ENCODE measurements at places on chromosomes 4 and X.

GRCh38 chr4:125461676-125462363, 147.1 kb downstream of the FAT4 start:
- DNase-seq: no peak

- DNase-seq: no peak
These were observed 92.5 kb upstream of the ZFP42 start for GRCh38 chr4:187903106-187903505.

- DNase-seq: no peak
These were observed 115.1 kb downstream of the STK32B start for GRCh38 chr4:5166377-5166776.

GRCh38 chr4:61590881-61591280, 390.8 kb downstream of the ADGRL3 start:
- DNase-seq: no peak

GRCh38 chr4:100828986-100829685, 311.3 kb upstream of the EMCN start:
- no peak for DNase-seq

GRCh38 chr4:23114538-23114937, 421.8 kb downstream of the GBA3 start:
- no peak for DNase-seq

GRCh38 chr4:7442574-7443162, 7.9 kb upstream of the PSAPL1 start:
- DNase-seq: no peak

DNA sequence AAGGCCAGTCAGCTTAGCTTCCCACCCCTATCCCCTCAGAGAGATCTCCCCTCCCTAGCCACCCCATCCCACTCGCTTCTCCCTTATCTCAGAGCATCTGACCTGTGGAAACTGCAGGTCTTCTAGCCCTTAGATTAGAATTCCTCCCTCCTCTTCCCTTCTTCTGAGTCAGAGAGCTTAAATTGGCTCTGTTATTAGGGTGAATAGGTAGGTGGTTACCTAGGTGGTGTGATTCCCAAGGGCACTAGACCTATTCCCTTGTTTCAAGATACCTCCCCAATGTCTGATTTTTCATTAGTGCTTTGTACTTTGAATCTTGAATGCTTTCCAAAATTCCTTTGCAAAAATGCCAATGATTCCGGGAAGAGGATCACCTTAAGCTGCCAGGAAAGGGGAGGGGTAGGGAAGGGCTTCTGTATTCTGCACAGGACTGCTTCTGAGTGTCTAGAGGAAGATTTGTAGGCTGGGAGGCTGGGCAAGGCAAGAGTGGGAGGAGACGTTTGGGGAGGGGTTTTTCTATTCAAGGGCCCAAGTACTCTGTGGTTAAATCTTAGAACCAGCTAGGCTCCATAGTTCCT, 24.5 kb upstream of the MSN start:
- DNase-seq: no peak

DNA sequence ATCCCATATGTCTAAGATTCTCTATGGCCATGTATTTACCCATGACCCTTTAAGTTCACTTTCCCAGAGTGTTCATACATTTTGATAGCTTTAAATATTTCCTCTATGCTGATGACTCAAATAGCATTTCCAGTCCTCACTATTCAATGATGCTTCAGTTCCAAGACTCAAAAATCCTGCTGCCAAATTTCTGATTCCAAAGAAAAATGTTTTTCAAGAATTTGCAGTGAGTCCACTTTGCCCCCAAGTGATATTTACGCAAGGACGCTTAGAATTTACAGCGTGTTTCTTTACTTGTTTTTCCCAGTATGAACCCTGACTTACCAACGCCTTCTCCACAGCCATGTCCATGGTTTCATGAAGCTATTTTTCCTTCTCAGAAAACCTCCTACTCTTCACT, 127.9 kb upstream of the PCDH18 start:
- no peak for DNase-seq

- no peak for DNase-seq
These were observed 18.4 kb downstream of the KLHL34 start for GRCh38 chrX:21639775-21640174.

- DNase-seq: no peak
These were observed 21.1 kb downstream of the CASP3 start for GRCh38 chr4:184628103-184628502.

- DNase-seq: no peak
These were observed 1673.8 kb upstream of the AGA start for GRCh38 chr4:179116011-179116410.

DNA sequence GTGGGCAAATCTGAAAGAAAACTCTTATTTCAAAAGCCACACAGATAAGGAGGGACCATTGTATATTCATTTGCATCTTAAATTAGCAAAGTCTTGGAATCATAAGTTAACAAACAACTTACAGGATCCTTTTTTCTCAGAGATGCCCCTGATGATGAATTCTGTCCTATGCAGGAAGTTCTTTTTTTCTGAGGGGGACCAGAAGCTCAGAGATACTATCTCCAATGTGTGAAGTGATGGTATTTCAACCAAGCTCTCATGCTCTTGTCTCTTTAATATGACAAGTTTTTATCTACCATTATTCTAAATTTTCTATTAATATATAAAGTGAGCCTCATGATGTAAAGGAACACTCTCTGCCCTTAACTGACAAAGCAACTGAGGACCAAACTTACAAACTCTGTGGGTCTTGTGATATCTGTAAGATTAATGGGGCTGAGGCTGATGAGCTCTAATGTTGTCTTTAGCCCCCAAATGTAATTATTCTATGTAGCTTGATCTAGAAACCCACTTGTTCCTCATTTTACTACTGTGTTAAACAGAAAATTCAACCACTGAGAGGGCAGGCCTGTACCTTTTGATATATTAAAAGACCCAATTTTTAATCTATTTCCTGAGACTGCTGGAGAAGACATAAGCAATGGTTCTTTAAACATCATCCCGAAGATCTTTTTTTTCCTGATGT, 27.0 kb downstream of the TEC start:
- DNase-seq: no peak

- DNase-seq: no peak
These were observed 22.4 kb upstream of the MAGEA8 start for GRCh38 chrX:149858592-149858991.

DNA sequence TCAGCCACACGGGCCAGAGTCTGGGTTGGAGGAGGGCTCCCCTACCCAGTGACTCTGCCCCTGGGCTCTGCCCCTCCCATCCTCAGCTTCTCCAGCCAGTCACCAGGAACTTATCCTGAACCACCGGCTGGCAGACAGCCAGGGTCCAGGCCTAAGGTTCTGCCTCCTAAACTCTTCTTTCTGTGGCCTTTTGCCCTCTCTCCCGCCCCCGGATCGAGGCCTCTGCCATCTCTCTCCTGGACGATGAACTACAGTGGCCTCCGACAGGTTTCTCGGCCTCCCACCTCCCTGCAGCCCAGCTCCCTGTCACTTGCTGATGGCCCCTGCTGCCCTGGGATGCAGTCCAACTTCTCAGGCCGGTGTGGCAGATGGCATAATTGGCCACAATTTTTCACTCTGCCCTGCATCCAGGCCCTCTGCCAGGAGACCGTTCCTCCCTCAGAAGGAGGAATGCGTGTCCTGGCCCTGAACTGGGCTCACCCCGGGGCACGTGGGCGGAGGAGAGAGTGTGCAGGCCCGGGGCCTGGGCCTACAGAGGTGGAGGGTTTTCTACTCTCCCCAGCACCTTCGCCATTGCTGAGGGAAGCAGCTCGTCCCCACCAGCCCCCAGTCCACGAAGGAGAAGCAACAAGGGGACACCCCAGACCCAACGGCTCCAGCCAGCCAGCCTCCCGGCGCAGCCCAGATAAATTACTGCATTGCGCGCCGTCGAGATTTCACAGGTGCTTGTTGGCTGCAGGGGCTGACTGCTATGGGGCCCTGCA, 81.9 kb upstream of the LRPAP1 start:
- DNase-seq: no peak

DNA sequence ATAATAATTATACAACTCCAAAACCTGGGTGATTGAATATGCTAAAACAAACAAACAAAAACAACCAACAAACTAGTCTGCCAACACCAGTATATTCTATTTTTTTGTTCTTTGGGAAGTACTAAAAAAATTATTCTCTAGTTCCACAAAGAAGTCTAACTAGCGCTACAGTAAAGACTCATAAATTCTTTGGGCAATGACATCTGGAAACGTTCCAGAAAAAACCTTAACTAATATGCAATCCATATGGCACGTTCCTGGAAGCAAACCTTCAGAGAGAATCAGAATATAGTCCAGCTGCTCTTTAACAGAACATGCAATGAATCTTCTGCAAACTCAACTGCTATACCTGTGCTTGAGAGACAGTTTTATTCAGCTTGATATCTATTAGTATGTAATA, 500.1 kb downstream of the TRAM1L1 start:
- no peak for DNase-seq

- DNase-seq: no peak
These were observed 83.6 kb upstream of the LNX1 start for GRCh38 chr4:53674903-53675302.

GRCh38 chrX:274904-275475, 6.2 kb upstream of the PLCXD1 start:
- no peak for DNase-seq

DNA sequence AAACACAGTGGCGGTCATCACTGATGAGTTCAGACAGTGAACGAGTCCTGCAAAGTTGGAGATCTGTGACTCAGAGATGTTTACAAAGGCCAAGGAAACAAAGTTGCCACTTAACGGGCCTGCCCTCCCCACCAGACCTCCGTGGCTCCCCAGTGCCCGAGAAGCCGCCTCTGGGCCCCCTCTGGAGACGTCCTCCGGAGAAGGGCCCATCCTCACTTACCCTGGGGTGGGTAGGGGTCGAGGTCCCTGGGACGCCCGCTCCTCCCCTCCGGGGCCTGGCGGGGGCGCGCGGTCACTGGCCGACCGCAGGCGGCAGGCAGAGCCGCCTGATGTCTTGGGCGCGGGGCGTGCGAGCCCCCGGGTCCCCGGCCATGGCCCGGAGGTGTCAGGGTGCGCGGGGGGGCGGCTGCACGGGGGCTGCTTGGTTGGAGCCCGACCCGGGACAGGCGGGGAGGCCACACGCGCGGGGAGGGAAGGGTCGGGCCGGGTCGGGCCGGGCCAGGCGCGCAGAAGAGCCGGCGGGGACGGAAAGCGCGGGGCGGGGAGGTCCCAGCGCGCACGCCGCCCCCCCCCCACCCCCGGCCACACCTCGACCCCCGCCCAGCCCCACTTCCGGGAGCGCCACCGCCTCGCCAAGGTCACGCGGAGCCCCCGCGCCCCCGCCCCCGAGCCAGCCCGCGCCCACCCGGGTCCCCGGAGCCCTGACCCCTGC, 529 bp downstream of the DHRSX start:
- peak; percentile 50 for DNase-seq

DNA sequence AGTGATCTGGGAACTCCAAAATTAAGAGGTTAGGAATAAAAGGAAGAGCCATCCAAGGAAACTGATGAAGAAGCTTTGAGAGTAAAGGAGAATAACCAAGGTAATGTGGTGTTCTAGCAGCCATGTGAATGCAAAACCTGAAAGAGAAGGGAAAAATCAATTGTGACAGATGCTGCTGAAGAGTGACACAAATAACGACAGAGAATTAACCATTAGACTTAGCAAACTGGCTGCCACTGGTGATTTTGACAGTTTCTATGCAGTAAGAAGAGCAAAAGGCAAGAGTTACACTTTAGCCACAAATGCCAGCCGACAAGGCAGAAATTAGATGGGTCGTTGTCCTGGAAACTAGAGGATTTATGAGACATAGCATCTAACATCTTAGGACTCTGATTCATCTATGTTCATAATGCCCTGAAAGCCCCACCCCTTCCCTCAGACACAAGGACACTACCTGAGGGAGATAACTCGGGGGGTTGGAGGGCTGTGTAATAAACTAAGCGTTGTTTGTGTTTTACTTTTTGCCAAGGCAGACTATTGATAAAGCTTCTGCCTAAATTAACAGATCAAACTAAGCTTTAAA, 13.0 kb upstream of the TMEM144 start:
- DNase-seq: no peak

DNA sequence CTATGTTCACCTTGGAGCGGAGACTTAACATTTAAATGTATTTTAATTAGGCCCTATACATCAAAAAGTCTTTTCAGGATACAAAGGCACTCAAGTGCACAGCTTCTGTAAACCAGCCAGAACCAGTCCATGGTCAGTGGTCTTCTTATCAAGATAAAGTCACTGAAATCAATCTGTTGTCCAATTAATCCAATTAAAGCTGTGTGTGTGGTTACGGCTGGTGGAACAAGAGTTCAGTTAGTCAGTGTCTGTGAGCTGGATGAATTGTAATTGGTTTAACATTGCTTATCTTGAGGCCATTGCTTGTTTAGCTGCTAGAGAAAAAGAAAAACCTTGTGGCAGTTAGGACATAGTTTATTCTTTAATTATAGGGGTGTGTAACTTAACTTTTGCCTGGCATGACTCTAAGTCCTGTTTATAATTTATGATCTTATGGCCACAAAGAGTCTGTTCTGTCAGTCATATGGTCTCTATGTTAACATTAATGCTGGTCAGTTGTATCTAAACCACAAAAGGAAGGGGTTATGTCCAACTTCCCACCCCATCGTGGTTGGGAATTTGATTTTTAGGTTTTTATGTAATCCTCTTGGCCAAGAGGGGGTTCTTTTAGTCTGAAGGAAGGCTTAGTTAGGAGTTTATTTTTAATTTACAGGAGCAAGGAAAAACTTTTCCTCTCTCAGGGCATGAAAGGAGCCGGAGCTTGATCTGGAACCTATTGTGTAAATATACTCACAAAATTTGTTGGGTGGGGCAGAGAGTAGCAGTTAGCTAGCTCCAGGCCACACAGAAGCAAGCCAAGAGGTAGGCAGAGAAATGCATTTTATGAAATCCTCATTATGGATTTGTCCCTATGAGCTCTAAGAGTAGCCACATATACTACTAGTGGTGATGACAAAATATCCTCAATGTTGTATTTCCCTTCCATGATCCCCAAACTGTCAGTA, 665.7 kb upstream of the ACTRT1 start:
- no peak for DNase-seq

DNA sequence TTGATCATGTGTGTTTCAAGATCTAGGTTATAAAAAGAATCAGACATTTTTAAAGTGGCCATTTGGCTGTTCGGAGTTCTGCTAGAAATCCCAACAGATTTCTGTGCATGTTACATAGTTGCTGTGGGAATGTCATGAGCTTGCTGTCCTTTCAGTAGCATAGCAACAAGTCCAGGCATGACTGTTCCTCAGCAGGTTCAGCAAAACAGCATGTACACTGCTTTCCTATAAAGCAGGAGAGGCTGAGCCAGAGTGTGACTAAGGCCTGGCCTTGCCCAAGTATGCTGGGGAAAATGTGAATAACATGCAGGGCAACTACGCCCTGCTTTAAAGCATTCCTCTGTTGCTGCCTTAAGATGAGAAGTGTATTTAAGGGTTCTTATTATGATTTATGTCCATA, 217.1 kb upstream of the SMIM31 start:
- no peak for DNase-seq

- no peak for DNase-seq
These were observed 211.0 kb downstream of the NWD2 start for GRCh38 chr4:37455301-37456131.

Data from germinal center (tissue), 1 donor.